ENCODE measurements at places on chromosomes 1 and 21.
A peak's percentile ranks its signal among the peaks of the same experiment; 100 is the strongest.

- no peak for DNase-seq
Observed at GRCh38 chr1:62712336-62713243, 24.4 kb upstream of the DOCK7 start.

GRCh38 chr21:24290151-24290833 is 1317.0 kb downstream of the MRPL39 start:
- peak; percentile 30 for DNase-seq

DNA sequence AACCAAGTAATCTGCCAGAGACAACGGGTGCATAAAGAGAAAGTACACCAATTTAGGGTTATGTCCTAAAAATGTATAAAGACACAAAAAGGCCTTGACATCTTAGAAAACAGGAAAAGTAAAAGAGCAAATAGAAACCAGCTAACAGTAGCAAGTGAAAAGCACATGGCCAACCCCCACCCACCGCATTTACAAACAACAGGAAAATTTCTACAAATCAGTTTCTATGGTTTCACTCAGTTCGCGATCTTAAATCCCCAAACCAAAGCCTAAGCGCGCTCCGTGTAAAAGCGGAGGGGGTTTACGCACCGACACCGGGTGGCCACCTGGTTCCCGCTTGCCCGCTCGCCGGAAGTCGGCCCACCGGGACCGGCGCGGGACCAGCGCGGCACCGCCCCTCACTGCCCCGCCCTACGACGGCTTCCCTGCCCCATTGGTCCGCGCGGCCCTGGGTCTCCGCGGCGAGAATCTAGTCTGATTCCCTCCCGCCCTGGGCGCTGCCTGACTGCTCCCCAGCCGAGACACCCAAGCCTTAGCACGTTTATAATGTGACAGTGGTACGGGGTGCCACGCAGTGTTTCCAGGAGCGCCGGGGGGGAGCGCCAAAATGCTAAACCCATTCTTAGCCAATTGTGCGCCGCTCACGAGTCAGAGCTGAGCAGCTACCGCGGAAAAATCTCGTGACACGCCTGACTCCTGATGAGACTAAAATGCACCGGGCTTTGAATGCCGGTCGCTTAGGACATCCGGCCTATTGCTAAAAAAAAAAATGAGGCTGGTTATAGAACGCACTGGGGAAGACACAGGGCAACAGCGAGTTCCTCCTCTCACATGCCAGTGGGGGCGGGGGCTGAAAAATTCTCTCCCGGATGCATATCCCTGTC is at the start of gene GART:
GART (minus strand) TSS at position 362 of the 884 bp plus-strand sequence. CDS start 2,802 bp downstream, outside the sequence.
- DNase-seq: peak; percentile 81

- DNase-seq: no peak
Observed at GRCh38 chr1:27148591-27148990, 6.3 kb downstream of the SLC9A1 start.

- DNase-seq: no peak
Observed at GRCh38 chr21:28872218-28872617, 120.5 kb downstream of the LTN1 start.
